ENCODE measurements at places on chromosomes 1 and 21.

DNA sequence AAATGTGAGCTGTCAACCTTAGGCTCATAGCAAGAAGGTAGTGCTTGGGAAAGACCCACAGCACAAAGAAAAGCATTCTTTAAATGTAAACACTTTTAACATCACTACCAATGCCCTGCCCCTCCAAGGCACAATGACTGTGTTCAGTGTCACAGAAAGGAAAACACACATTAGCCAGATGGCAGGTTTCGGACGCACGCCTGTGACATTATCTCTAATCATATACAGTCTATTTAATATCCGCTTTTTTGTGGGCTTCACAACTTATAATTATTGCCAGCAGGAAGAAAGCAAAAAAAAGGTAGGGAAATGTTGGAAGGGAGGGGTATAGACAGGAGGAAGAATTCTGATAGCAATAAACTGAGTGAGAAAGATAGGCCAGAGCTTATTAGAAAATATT is 112.4 kb upstream of the BEND5 start:
- no peak overlapping the region for H3K4me3 ChIP-seq
- no peak overlapping the region for H3K27ac ChIP-seq
- no peaks in the 10 kb centered on the region for H3K36me3 ChIP-seq
- no peaks in the 10 kb centered on the region for H3K4me1 ChIP-seq
- H3K27me3 ChIP-seq = no peaks in the 10 kb centered on the region
- DNase-seq = no peak

GRCh38 chr1:168387781-168388760 is 107.4 kb downstream of the TBX19 start:
- H3K27me3 ChIP-seq = peaks cover 5% of the 10 kb centered on the region
- no peak for DNase-seq
- no peaks in the 10 kb centered on the region for H3K36me3 ChIP-seq
- no peak overlapping the region for H3K27ac ChIP-seq
- H3K4me1 ChIP-seq = peaks cover 11% of the 10 kb centered on the region

DNA sequence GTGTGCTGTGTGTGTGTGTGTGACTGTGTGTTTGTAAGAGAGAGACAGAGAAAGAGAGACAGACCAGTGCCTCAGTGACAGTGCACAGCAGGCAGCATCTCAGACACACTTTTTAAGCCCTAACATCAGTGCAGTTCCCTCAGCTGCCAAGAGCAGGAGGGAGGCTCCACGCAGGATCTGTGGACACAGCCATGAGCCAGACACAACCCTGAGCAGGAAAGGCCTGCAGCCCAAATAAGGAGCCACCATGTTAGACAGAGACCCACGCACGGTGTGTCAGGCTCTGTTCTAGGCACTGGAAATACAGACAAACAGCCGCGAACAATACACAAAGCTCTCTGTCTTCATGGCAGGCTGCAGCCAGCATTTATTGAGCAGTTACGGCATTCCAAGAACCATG is 445.5 kb downstream of the MATN1 start:
- no peaks in the 10 kb centered on the region for H3K4me1 ChIP-seq
- H3K27ac ChIP-seq = no peak overlapping the region
- no peak for DNase-seq
- H3K27me3 ChIP-seq = peaks cover 8% of the 10 kb centered on the region
- no peak overlapping the region for H3K4me3 ChIP-seq

DNA sequence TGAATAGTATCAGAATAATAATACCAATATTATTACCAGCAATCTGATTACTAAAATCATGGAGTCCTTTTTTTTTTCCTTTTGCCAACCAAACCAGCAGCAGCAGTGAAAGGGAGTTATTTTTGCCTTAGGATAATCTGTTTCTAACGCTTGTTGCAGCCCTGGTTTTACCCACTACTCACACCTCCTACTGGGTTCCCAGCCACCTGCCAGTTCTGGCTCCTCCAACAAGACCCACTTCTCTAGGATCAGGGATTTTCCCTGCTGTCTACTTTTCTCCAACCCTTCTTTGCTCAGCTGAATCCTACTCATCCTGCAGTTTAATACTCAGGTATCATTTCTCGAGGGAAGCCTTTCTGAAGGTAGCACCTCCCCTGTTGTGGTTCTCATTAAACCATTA is 96.8 kb upstream of the BCAR3 start:
- no peaks in the 10 kb centered on the region for H3K36me3 ChIP-seq
- DNase-seq = no peak
- no peak overlapping the region for H3K4me3 ChIP-seq
- H3K27ac ChIP-seq = no peak overlapping the region
- no peaks in the 10 kb centered on the region for H3K4me1 ChIP-seq

GRCh38 chr1:153849487-153850185 is 73.1 kb downstream of the GATAD2B start:
- no peak for DNase-seq
- no peaks in the 10 kb centered on the region for H3K4me1 ChIP-seq
- H3K27me3 ChIP-seq = no peaks in the 10 kb centered on the region
- no peak overlapping the region for H3K4me3 ChIP-seq

DNA sequence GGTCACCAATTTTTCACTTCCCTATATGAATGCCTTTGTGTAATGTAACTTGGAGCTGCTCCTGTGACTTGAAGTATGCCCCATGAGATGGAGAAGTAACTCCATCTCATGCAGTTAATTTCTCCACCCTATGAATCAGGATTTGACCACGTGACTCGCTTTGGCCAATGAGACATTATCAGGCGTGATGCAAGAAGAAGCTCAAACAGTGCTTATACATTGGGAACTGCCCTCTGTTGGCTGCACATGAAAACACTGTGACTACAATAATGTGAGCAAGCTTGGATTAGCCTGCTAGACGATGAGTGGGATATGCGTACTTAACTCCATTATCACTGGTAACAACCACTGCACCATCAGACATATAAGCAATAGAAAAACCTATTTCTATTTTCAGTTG is 684.4 kb downstream of the PLA2G4A start:
- H3K27me3 ChIP-seq = no peaks in the 10 kb centered on the region
- DNase-seq = no peak
- H3K27ac ChIP-seq = no peak overlapping the region
- no peaks in the 10 kb centered on the region for H3K36me3 ChIP-seq
- no peak overlapping the region for H3K4me3 ChIP-seq

DNA sequence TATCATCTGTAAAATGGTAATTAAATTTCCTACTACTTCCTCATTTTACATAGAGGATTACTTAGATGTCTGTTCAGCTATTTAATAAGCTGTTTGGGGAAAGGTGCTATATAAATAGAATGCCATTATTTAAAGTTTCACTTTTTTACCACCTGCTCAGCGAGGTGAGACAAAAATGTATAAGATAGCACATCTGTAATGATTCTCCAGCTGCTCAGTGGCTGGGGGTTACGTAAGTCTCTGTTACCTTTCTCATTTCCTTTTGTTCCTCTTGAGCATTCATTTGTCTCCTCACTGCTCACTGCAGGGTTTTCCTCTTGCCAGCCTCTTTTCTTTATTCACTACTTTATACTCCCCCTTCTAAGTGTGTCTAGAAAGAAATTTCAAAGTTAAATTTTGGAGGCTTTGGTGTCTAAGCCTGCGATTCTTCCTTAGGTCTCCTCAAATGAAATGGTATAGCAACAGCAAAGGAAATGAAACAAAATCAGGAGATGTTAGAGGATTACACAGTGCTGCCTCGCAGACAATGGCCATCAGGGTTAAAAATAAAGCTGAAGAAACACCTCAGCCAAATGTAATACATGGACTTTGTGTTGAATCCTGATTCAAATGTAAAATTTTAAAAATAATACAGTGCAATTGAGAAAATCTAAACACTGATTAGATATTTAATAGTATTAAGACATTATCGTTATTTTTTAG is 6.8 kb downstream of the RGS8 start:
- H3K27me3 ChIP-seq = peaks cover 24% of the 10 kb centered on the region
- H3K27ac ChIP-seq = no peak overlapping the region
- H3K4me3 ChIP-seq = no peak overlapping the region
- H3K4me1 ChIP-seq = peaks cover 21% of the 10 kb centered on the region
- no peak for DNase-seq
- H3K36me3 ChIP-seq = no peaks in the 10 kb centered on the region

DNA sequence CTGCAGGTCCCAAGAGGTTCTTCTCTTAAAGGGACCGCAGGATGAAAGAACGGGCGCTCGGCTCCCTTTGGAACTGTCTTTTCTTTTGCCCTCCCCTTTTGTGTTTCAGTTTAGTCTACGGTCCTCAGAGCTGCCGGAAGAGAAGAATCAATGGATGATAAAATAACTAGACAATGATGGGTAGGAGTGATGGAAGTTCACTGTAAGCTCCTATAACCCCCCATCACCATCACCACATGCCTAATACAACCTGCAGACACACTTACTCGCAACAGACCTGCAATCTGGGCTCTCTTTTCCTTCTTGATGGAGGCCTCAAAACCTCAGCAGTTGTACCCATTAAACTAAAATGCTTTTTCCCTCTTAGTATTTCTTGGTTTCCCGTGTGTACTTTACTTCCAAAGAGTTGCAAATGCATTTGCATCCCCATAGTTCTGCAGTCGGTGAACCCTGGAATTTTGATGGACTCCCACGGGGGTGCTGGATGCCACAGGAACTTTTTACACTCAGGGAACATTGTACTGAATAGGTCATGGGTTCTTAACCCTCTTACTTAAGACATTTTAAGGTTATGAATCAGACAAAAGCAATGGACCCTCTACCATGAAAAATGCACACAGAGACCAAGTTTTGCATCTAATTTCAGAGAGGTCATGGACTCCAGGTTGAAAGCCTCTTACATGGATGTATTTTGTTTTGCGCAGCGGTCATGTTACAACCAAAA is 633 bp upstream of the RFX5 start:
- peak overlapping the region; percentile 60 for H3K4me3 ChIP-seq
- no peak for DNase-seq
- H3K27ac ChIP-seq = peak overlapping the region; percentile 90
- H3K27me3 ChIP-seq = no peaks in the 10 kb centered on the region
- peaks cover 32% of the 10 kb centered on the region for H3K36me3 ChIP-seq

DNA sequence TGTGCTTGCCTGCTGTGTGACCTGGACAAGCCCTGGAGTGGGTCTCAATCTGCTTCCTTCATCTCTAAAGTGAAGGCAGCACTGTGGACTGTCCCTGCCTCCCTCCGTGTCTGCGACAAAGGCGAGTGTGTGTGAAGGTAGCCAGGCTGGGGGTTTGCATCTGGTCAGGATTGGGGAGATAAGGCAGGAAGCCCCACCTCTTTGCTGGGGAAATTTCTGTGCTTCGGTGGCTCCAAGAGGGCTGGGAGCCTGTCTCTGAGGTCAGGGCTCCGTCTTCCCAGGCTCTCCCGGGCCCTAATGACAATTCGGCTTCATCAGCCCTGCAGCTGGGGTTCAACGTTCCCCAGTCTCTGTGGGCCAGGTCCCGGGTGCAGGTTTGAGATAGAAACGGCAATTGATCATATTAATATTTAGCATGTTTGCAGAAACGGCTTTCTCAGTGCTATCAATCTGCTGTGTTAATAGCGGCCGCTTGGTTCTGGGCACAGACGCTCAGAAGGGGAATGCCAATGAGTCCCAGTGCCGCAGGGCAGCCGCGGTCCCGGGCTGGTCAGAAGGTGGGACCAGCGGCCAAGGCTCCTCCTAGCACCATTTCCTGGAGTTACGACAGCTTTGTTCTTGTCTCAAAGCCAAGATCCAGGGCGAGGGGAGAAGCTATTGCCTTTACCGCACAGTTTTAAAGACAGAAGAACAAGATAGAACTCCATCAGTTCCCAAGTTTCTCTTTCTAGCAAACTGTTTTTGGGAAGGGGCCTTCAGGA is 105.7 kb downstream of the PRDM16 start:
- peaks cover 60% of the 10 kb centered on the region for H3K4me1 ChIP-seq
- H3K27ac ChIP-seq = peak overlapping the region; percentile 64
- peak; percentile 75 for DNase-seq
- H3K4me3 ChIP-seq = peak overlapping the region; percentile 32
- no peaks in the 10 kb centered on the region for H3K36me3 ChIP-seq

- H3K36me3 ChIP-seq = no peaks in the 10 kb centered on the region
- H3K4me1 ChIP-seq = no peaks in the 10 kb centered on the region
- DNase-seq = no peak
These were observed 68.2 kb downstream of the MAB21L3 start for GRCh38 chr1:116179419-116179818.

DNA sequence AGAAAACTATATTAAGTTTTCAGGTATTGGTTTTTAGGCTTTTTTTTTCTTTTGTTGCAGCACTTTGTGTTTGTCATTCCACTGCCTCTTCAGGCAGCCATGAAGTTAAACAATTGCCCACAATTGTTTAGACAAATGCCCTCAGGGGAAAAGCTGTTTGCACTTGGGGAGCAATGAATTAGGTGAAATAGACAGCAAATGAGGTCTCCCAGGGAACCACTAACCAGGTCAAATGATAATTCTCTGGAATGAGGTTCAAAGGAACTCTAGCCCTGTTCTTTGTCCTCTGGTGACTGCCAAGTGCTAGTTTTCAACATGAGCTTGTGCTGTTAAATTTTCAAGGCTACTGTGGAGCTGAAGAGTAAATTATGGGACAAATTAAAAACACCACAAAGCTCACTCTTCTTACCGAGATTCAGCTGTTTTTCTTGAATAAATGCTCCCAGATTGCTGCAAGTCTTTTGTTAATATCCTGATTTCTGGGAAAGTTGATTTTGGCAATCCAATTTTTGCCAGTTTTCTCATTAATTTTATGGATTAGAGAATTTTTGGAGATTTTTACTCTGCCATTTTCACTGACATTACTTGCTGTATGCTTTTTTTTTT is 15.1 kb upstream of the MAB21L3 start:
- no peaks in the 10 kb centered on the region for H3K4me1 ChIP-seq
- H3K36me3 ChIP-seq = no peaks in the 10 kb centered on the region
- H3K27me3 ChIP-seq = no peaks in the 10 kb centered on the region
- no peak overlapping the region for H3K27ac ChIP-seq

GRCh38 chr1:177281901-177282300 is 111.1 kb downstream of the BRINP2 start:
- H3K4me3 ChIP-seq = no peak overlapping the region
- H3K4me1 ChIP-seq = no peaks in the 10 kb centered on the region
- no peak for DNase-seq
- no peaks in the 10 kb centered on the region for H3K36me3 ChIP-seq
- H3K27me3 ChIP-seq = no peaks in the 10 kb centered on the region
